ENCODE measurements at places on chromosomes 3 and 15. TPM values are rescaled to one million over a fixed set of nuclear protein-coding genes. Genes with fewer than 3 reads are reported as not detected.
A peak's percentile ranks its signal among the peaks of the same experiment; 100 is the strongest.

Gene PGBD4
- 1.9 TPM for total RNA-seq

DNA sequence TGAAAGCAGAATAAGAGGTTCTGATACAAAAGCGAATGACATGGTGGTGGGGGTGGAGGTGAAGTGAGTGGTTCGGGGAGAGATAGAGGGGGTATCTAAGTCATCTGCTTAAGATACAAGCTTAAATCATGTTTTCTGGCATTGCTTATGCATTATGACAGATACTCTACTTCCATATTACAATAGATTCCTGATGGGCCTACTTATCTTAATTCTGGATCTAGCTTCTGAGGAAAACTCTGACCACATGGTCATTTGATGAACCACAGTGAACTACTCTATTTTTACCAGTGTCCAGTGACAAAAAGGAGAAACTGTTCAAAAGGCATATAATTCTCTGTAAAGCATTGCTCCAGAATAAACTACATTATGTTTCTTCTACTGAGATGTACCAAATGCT, 673.7 kb upstream of the CCDC54 start:
- no peak for DNase-seq

- no peak for DNase-seq
Measured at GRCh38 chr15:70714565-70714964, 48.8 kb downstream of the UACA start.

- DNase-seq = no peak
Measured at GRCh38 chr3:131892331-131892730, 142.5 kb downstream of the CPNE4 start.

DNA sequence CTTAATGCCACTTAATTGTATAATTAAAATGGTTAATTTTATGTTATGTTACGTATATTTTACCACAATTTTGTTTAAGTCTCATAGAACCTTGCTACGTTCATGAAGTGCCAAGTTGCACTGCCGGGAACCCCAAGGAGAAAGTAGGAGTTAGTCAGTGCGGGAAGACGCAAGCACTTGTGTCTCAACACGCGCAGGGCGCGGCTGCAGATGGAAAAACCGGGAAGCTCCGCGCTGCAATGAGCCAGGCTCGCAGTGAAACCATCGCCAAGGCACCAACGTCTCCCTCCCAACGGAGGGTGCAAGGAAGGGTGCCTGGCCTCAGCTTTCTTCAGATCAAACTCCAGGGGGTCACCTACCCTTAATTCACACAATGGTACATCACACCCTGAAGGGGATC, 21.6 kb downstream of the MAGI1 start:
- no peak for DNase-seq

Gene KLHL6
- total RNA-seq = 0.11 TPM

DNA sequence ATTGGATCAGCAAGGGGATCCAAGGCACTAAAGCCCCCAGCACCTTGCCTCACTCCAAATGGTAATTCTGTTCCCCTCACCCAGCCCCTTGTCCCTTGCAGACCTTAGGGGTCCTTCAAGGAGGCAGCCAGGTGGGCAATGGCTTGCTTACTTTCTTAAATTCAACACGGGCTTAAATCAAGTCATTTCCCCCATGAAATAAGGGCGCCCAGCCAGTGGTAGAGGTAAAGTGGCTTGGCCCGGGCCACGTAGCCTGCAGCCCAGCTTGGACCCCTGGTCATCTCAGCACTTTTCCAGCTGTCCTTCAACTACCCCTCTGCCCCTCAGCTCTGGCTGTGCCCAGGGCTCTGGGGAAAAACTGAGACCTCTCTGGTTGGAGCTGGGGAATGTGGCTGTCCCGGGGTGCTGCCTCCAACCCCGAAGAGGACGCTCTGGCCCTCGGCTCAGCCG, 1.2 kb downstream of the PSTPIP1 start:
- DNase-seq = no peak

Gene CAMK2N2
- total RNA-seq = 5.6 TPM

DNA sequence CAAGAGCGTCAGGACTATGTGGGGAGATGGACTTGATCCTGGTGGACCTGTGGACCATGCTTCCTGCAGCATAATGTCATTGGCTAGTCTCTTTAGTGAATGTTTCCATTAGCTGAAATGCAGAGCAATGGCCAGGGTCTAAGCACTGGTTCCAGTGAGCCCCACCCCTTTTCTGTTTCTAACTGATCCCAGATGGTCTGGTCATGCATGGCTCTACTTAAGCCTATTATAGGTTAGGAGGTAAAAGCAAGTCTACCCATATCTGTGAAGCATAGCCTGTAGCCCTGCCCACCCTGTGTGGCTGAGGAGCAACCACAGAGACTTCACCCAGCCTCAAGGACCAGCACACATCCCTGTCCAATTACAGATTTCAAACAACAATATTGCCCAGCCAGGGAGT, 419.2 kb downstream of the ZNF385D start:
- no peak for DNase-seq

Gene EOGT
- total RNA-seq = 16.2 TPM

Gene TRIM71
- total RNA-seq = 95.2 TPM

- no peak for DNase-seq
Measured at GRCh38 chr3:31422237-31422636, 110.5 kb upstream of the STT3B start.

DNA sequence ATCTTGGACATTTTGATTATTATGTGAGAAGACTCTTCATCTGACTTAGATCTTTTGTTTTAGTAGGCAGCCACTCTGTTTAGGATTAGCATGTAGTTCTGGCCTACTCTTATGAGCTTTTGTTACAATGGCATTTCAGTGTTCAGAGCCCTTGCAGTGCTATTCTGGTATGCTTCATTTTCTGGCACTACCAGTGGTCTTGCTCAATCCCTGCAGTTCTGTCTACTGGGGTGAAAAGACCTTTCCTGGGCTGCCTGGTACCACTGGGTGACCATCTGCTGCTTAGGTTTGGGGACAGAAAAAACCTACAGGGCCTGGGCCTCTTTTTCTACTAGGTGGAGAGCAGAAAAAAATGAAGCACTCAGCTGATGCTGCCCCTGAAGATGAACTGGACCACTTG, 42.5 kb downstream of the IL16 start:
- no peak for DNase-seq

- no peak for DNase-seq
Measured at GRCh38 chr15:31461911-31462480, 135.4 kb downstream of the KLF13 start.

- DNase-seq = no peak
Measured at GRCh38 chr3:11544412-11545181, 99.1 kb downstream of the VGLL4 start.

DNA sequence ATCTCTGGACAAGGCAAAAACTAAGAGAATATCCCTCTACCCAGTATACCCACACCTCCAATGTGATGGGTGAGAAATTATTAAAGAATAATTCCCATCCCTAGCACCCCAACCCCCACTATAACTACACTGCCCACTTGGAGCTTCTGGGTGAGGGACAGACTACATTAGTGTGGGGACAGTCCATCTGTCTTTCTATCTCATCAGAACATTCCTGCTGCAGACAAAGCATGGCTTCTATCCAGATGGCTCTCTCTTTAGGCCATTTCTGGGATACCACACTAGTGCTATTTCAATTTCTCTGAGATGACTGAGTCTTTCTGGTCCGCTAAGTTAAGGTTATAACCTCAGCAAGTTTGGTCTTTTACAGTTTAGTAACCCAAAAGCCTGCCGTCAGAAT, 6.6 kb downstream of the CSNK1G1 start:
- DNase-seq = no peak

DNA sequence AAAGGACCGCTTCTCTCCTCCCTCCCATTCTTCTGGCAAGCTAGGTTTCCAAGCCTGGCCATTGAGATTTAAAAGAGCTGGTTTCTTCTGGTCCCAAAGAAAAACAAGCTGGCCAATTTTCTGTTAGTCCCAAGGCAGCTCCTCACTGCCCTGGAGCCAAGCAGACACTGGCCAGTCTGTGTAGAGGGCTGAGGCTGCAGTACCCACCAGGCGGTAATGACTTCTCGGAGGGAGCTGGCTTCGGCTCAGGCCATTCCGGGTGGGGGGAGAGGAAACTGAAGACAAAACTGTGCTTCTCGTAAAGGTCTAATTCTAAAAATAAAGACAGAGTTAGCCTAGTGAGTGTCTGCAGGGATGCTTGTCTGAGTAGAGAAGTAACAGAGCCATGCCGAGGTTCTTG, 78.5 kb upstream of the SMAD3 start:
- DNase-seq = no peak

- DNase-seq = no peak
Measured at GRCh38 chr3:120070263-120070981, 23.8 kb downstream of the GSK3B start.

GRCh38 chr3:47324278-47324865, 41.6 kb downstream of the KLHL18 start:
- peak; percentile 57 for DNase-seq

DNA sequence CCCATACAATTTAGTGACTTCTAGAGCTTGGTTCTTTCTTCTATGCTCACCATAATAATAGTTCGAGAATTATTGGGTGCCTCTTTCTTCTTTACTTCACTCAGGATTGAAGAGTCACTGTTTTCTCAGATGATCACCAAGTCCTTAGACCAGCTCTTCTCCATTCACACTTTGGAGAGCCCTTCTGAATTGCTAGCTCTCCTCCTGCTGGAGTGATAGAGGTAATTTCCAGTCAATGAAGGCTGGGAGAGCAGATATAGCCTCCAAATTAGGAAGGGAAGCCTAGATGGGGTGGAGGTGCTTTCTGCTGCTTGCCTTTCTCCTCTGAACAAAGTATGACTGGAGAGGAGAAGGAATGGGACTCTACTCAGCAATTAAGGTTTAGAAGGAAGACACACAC, 10.7 kb upstream of the BBX start:
- DNase-seq = no peak

DNA sequence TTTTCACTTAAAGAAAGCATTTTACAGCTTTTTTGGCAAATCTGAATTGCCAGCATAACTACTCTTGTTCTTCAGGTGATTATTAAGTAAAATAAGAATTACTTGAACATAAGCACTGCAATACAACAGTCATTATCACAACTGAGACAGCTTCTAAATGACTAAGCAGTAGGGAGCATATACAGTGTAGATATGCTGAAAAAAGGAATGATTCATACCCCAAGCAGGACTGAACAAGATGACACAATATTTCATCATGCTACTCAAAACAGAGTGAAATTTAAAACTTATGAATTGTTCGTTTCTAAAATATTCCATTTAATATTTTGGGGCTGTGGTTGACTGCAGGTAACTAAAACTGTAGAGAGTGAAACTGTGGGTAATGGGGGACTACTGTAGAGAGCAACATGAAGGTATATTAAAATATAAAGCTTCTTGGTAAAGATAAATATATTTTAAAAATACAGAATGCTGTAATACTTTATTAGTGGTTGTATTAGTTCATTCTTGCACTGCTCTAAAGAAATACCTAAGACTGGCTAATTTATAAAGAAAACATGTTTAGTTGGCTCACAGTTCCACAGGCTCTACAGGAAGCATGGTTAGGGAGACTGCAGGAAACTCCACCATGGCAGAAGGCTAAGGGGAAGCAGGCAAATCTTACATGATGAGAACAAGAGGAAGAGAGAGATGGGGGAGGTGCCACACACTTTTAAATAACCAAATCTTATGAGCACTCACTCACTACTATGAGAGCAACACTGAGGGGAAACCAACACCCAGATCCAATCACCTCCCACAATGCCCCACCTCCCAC, 84.8 kb downstream of the DCLK3 start:
- no peak for DNase-seq

GRCh38 chr3:44862226-44862637, 520 bp downstream of the TMEM42 start:
- DNase-seq = no peak

Gene SERPINI2
- 0.86 TPM for total RNA-seq

- DNase-seq = no peak
Measured at GRCh38 chr15:84826369-84826823, 9.2 kb downstream of the ALPK3 start.

- DNase-seq = no peak
Measured at GRCh38 chr15:42087460-42087859, 6.9 kb downstream of the PLA2G4D start.

Data from neural crest cell (in vitro differentiated cells).